Neural crest cell (in vitro differentiated cells): ENCODE measurements at places on chromosomes 7 and 10. TPM values are rescaled to one million over a fixed set of nuclear protein-coding genes. Genes with fewer than 3 reads are reported as not detected.

DNA sequence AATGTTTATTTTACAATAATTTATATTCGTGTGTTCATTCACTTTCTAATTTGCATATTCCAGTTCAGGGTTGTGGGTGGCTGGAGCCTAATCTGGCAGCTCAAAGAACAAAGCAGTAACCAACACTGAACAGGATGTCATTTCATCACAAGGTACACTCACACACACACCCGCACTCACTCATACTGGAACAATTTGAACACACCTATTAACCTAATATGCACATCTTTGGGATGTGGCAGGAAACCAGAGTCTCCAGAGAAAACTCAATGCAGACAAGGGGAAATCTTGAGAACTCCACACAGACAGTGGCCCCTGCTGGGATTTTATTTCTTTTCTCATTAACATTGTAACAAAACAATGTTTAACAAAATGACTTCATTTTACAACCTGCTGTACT, 97.4 kb downstream of the TWIST1 start:
- H3K4me1 ChIP-seq: no peaks in the 10 kb centered on the region
- no peak overlapping the region for H3K27ac ChIP-seq
- no peaks in the 10 kb centered on the region for H3K27me3 ChIP-seq
- DNase-seq: no peak
- H3K4me3 ChIP-seq: no peak overlapping the region

The UTF1 gene
- total RNA-seq: not detected in 2 replicates

DNA sequence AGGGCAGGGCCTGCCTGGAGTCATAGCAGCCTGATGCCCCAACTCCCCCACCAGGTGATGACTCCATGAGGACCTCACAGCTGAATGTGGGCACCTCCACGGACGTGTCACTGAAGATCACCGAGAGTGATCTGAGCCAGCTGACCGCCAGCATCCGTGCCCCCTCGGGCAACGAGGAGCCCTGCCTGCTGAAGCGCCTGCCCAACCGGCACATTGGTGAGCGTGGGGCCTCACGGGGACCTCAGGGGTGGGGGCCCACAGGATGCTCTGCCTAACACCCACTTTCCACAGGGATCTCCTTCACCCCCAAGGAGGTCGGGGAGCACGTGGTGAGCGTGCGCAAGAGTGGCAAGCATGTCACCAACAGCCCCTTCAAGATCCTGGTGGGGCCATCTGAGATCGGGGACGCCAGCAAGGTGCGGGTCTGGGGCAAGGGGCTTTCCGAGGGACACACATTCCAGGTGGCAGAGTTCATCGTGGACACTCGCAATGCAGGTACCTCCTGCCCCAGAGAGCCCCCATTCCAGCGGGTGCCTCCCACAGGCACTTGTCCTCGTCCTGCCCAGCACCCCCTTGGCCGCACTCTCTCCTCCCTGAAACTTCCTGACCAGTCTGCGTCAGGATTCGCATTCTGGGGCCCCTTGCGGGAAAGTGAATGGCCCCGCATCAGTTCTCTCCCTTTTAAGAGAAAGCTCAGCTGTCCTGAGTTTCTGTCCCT, 10.0 kb upstream of the ATP6V1F start:
- no peaks in the 10 kb centered on the region for H3K36me3 ChIP-seq
- no peak overlapping the region for H3K27ac ChIP-seq
- no peaks in the 10 kb centered on the region for H3K4me1 ChIP-seq
- H3K27me3 ChIP-seq: no peaks in the 10 kb centered on the region
- no peak overlapping the region for H3K4me3 ChIP-seq

DNA sequence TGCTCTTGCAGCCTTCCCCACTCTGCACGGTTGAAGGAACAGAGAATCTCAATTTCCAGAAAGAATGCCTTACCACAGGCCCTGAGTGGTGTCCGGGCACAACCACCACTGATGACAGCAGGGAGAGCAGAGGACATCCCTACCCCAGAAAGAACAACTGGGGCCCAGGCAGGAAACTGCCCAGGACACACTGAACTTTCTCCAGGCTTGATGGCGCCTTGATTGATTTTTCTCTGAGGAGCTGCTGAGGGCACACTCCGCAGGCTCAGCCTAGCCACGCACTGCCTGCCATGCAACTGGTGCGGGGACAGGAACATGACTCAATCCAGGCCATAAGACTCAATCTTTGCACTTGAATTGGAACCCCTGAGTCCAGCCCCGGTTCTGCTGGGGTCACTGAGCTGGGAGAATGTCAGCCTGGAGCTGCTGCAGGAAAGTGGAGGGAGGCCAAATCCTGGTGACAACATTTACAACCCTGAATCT, 5.9 kb downstream of the AKR1B1 start:
- no peaks in the 10 kb centered on the region for H3K27me3 ChIP-seq
- H3K27ac ChIP-seq: peak overlapping the region; percentile 19
- H3K36me3 ChIP-seq: peaks cover 4% of the 10 kb centered on the region
- peaks cover 40% of the 10 kb centered on the region for H3K4me1 ChIP-seq
- peak overlapping the region; percentile 47 for H3K4me3 ChIP-seq

The AGAP9 gene
- 12.2 and 12.8 TPM in 2 replicates for total RNA-seq

DNA sequence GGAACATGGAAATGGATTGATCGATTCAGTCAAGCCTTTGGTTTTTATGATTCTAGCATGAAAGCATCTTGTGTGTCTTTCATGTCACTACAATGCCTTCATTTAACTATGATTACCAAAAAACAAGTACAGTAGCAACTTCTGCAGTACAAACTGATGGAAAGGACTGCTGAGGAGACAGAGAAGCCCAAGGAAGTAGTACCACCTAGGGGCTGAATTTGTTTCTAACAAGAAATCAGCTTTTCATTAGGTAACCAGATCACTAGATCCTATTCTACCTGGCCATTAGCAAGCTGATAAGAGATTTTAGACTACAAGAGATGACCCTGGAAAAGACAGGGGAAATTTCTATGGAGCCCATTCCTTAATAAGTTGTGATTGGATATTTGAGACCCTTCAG, 3.2 kb upstream of the IFIT1 start:
- H3K4me3 ChIP-seq: no peak overlapping the region
- DNase-seq: no peak
- no peaks in the 10 kb centered on the region for H3K36me3 ChIP-seq
- H3K27ac ChIP-seq: no peak overlapping the region
- H3K27me3 ChIP-seq: no peaks in the 10 kb centered on the region

The CYREN gene
- total RNA-seq: 70.4 and 75.5 TPM in 2 replicates

GRCh38 chr10:77967611-77968022, 41.1 kb upstream of the DLG5 start:
- peak; percentile 50 for DNase-seq
- H3K4me1 ChIP-seq: peaks cover 52% of the 10 kb centered on the region
- no peaks in the 10 kb centered on the region for H3K27me3 ChIP-seq
- peaks cover 3% of the 10 kb centered on the region for H3K36me3 ChIP-seq
- peak overlapping the region; percentile 49 for H3K4me3 ChIP-seq

DNA sequence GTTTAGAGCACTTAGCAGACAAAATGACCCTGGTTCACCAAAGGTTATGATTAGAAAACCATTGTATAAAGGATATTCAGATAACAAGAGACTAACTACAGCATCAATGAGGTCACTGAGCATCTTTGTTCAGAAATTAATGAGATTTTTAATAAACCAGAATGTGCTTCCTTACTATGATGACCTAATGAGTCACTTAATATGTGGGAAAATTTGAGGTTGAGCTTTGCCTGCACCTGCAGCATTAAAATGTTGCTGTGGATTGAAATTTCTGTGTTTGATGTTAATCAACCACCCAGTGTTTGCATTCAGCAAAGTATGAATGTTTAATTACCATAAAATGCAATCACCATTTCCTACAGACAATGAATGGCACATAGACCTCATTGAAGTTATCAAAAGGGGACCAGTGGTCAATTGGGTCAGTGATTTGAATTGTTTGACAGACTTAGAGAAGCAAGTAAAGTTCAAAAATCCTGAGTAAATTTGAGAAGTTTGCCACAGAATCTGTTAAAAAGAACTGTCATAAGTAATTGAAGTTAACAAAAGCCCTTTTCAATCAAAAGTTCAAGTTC, 45.8 kb downstream of the EXOC6 start:
- H3K27ac ChIP-seq: no peak overlapping the region
- H3K4me1 ChIP-seq: peaks cover 25% of the 10 kb centered on the region
- H3K36me3 ChIP-seq: no peaks in the 10 kb centered on the region
- no peak for DNase-seq
- H3K27me3 ChIP-seq: no peaks in the 10 kb centered on the region

The TRIM4 gene
- total RNA-seq: 8.9 and 10.4 TPM in 2 replicates

The HTRA1 gene
- total RNA-seq: 8.2 and 9.0 TPM in 2 replicates

GRCh38 chr10:119299531-119299930, 92.2 kb downstream of the GRK5 start:
- peaks cover 6% of the 10 kb centered on the region for H3K4me1 ChIP-seq
- no peaks in the 10 kb centered on the region for H3K27me3 ChIP-seq
- no peak for DNase-seq
- peaks cover 16% of the 10 kb centered on the region for H3K36me3 ChIP-seq

GRCh38 chr10:73877533-73878160, 3.3 kb upstream of the CAMK2G start:
- H3K27me3 ChIP-seq: peaks cover 18% of the 10 kb centered on the region
- no peak overlapping the region for H3K27ac ChIP-seq
- no peaks in the 10 kb centered on the region for H3K36me3 ChIP-seq
- peaks cover 18% of the 10 kb centered on the region for H3K4me1 ChIP-seq

GRCh38 chr10:14062528-14063260, 268.0 kb downstream of the FRMD4A start:
- H3K27me3 ChIP-seq: no peaks in the 10 kb centered on the region
- no peak overlapping the region for H3K27ac ChIP-seq
- peaks cover 4% of the 10 kb centered on the region for H3K4me1 ChIP-seq
- H3K4me3 ChIP-seq: no peak overlapping the region

The OPN4 gene
- not detected in 2 replicates for total RNA-seq

- H3K4me3 ChIP-seq: no peak overlapping the region
- peaks cover 37% of the 10 kb centered on the region for H3K4me1 ChIP-seq
- H3K27me3 ChIP-seq: no peaks in the 10 kb centered on the region
- DNase-seq: no peak
- peaks cover 2% of the 10 kb centered on the region for H3K36me3 ChIP-seq
- no peak overlapping the region for H3K27ac ChIP-seq
Observed at GRCh38 chr10:14555807-14556206, 218.9 kb downstream of the FAM107B start.

DNA sequence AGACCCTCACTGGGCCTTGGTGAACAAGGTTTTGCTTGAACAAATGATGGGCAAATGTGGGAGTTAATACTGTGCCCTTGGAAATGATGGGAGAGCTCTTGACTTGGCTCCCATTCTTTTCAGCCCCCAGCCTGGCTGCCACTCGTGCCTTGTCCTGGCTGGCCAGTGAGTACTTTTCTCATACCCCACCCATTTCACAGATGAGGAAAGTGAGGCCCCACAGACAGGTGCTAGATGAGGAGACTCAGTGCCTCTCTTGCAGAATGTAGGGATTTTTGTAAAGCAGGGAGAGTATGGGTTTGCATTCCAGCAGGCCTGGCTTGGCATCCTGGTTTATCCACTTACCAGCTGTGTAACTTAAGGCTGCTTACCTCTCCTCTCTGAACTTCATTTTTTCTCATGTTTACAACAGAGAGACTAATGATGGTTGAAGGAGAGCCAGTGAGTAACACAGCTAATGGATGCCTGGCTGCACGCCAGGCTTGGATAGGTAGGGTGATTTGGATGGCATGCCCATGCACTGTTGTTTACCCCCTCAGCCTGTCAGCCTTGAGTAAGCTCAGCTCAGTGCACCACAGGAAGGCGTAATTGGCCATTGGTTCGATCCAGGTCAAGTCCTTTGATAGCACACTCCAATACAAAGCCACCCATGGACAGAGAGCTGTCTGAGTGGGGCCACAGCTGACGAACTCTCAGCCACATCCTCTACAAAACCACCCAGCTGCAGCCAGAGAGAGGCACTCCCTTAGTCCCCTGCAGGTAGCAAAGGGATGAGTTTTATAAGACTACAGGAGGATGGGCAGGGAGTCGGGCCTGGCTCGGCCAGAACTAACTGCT, 436.8 kb downstream of the RPS24 start:
- peak overlapping the region; percentile 72 for H3K27ac ChIP-seq
- H3K4me1 ChIP-seq: peaks cover 54% of the 10 kb centered on the region
- H3K27me3 ChIP-seq: no peaks in the 10 kb centered on the region
- H3K4me3 ChIP-seq: no peak overlapping the region
- no peak for DNase-seq
- no peaks in the 10 kb centered on the region for H3K36me3 ChIP-seq

The FKBP6 gene
- total RNA-seq: not detected in 2 replicates

GRCh38 chr10:117130862-117131375, 7.2 kb downstream of the VAX1 start:
- no peak for DNase-seq
- H3K4me1 ChIP-seq: peaks cover 31% of the 10 kb centered on the region
- H3K27me3 ChIP-seq: peaks cover 94% of the 10 kb centered on the region
- no peaks in the 10 kb centered on the region for H3K36me3 ChIP-seq

The CTNNA3 gene
- total RNA-seq: 4.7 and 5.5 TPM in 2 replicates

The PTPRZ1 gene
- 202 and 207 TPM in 2 replicates for total RNA-seq

DNA sequence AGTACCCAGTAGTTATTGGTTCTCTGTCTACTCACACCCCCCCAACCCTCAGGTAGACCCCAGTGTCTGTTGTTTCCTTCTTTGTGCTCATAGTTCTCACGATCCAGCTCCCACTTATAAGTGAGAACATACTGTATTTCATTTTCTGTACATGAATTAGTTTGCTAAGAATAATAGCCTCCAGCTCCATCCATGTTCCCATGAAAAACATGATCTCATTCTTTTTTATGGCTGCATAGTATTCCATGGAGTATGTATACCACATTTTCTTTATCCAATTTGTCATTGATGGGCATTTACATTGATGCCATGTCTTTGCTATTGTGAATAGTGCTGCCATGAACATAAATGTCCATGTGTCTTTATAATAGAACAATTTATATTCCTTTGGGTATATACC, 2.6 kb upstream of the FRMPD2 start:
- peaks cover 11% of the 10 kb centered on the region for H3K27me3 ChIP-seq
- peaks cover 3% of the 10 kb centered on the region for H3K4me1 ChIP-seq
- no peak overlapping the region for H3K4me3 ChIP-seq
- DNase-seq: no peak
- no peak overlapping the region for H3K27ac ChIP-seq

The UPK3B gene
- total RNA-seq: 0.77 TPM in 1 of 2 replicates, not detected in the other

The TMEM236 gene
- total RNA-seq: 0.05 TPM in 1 of 2 replicates, not detected in the other

- no peak overlapping the region for H3K27ac ChIP-seq
- no peak for DNase-seq
- no peaks in the 10 kb centered on the region for H3K36me3 ChIP-seq
- H3K4me3 ChIP-seq: no peak overlapping the region
Observed at GRCh38 chr10:121411004-121411403, 187.2 kb downstream of the FGFR2 start.

DNA sequence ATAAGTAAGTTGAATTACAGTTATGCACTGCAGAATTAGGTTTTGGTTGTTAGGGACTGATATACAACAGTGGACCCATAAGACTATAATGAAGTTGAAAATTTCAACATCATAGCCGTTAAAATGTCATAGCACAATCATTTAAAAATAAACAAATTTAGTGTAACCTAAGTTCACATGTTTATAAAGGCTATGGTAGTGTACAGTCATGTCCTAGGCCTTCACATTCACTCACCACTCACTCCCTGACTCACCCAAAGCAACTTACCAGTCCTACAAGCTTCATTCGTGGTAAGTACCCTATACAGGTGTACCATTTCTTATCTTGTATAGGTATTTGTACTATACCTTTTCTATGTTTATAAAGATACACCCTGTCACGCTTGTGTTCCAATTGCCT, 113.7 kb downstream of the RAB11FIP2 start:
- no peak overlapping the region for H3K27ac ChIP-seq
- H3K36me3 ChIP-seq: no peaks in the 10 kb centered on the region
- DNase-seq: no peak
